ENCODE measurements at places on chromosomes 3 and 15.

DNA sequence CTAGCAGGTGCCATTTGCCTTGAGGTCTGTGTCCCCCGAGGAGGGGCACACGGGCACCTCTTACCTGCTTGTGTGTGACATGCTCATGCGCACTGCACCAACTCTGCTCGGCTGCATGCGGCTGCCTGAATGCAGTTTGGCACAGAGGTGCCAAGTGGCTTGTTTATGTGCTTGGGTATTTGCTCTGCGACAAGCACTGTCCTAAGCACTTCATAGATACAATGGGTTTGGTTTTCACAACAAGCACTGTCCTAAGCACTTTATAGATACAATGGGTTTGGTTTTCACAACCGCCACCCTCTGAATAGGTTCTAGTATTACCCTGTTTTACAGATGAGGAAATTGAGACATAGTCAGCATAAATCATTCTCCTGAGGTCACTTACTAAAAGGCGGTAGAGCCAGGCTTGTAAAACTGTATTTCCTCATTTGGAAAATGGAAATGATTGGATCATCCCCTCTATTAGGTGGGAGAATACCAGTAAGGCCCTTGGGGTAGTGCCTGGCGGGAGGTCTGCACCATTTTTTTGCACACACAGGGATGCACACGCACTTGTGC is 487 bp downstream of the ITIH4 start:
- H3K4me1 ChIP-seq = no peaks in the 10 kb centered on the region
- DNase-seq = no peak
- H3K36me3 ChIP-seq = no peaks in the 10 kb centered on the region
- H3K4me3 ChIP-seq = no peak overlapping the region
- H3K27me3 ChIP-seq = no peaks in the 10 kb centered on the region
- no peak overlapping the region for H3K27ac ChIP-seq

DNA sequence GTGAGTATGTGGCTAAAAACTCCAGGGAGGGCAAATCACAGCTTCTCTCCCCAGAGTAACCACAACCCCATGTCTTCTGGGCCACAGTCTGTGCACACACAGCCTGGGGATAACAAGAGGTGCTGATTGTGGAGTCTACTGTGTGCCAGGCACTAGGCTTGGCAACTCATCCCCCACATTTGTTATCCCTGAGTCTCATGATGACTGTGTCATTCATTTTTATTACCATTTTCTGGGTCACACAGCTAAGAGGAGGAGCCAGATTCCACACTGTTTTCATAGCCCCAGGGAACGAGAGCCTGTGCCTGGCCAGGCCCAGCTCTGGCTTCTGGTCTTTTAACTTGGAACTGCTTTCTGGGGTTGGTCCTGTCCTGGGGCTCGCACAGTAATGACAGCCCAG is 34.5 kb downstream of the ESYT3 start:
- H3K27ac ChIP-seq = no peak overlapping the region
- H3K4me3 ChIP-seq = no peak overlapping the region
- no peaks in the 10 kb centered on the region for H3K4me1 ChIP-seq
- H3K36me3 ChIP-seq = no peaks in the 10 kb centered on the region
- H3K27me3 ChIP-seq = no peaks in the 10 kb centered on the region

DNA sequence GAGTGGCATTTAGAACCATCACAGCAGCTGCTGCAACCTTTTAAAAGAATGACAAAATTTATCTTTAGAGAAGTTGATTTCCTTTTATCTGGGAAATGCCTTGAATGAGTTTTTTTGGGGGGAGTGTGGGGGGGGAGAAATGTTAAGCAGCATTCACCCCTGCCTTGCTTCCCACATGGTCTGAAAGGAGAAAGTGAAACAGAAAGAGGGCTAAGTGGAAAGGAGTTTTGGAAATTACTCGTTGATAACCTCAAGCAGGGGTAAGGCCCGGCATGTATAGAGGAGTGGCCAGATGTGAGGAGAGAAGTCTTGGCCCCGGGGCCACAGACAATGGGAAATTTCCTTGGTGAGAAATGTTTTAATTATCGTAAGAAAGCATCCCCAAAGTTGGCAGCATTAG is 23.5 kb downstream of the B3GALNT1 start:
- H3K27ac ChIP-seq = no peak overlapping the region
- no peak overlapping the region for H3K4me3 ChIP-seq
- no peaks in the 10 kb centered on the region for H3K36me3 ChIP-seq
- H3K27me3 ChIP-seq = no peaks in the 10 kb centered on the region
- no peaks in the 10 kb centered on the region for H3K4me1 ChIP-seq

DNA sequence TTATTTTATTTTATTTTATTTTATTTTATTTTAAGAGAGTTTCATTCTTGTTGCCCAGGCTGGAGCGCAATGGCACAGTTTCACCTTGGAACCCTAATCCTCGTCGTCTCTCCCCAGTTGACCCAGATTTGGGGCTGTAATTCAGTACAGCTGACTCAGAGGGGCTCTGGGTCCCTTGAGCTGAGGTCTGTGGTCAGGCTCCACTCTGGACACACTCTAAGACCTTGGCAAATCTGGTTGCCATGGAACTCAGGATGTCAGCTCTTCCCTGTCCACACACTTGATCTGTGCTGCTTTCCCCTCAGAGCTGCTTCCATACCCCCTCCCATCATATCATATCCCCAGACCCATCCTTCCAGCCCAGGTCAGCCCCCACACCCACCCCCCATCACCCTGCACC is 675 bp upstream of the CYP11A1 start:
- H3K4me3 ChIP-seq = no peak overlapping the region
- DNase-seq = no peak
- no peak overlapping the region for H3K27ac ChIP-seq
- no peaks in the 10 kb centered on the region for H3K27me3 ChIP-seq

Data from breast epithelium (tissue), 4 donors.